Progenitor cell of endocrine pancreas (in vitro differentiated cells): ENCODE measurements at places on chromosomes 6 and 20. TPM values are rescaled to one million over a fixed set of nuclear protein-coding genes. Genes with fewer than 3 reads are reported as not detected.

Gene PTPRK
- 86.2 and 93.7 TPM in 2 replicates for total RNA-seq

DNA sequence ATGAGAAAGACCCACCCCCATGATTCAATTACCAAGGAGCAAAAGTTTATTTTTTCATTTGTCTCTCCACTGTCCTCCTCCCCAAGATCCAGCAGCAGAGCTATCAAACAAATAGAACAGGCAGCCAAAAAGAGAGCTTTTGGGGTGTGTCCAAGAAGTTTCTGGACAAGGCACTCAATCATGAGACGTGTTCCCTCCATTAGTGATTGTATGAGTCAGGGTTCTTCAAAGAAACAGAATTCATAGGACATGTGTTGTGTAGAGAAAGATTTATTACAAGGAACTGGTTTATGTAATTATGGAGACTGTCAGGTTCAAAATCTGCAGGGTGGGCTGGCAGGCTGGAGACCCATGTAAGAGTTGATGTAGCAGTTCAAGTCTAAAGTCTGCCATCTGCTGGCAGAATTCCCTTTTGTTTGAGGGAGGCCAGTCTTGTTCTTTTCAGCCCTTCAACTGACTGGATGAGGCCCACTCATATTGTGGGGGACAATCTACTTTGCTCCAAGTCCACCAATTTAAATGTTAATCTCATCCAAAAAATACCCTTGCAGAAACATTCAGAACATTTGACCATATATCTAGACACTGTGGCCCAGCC, 248.1 kb upstream of the OPRM1 start:
- H3K27ac ChIP-seq, result no peak overlapping the region
- no peaks in the 10 kb centered on the region for H3K36me3 ChIP-seq
- no peak for DNase-seq

DNA sequence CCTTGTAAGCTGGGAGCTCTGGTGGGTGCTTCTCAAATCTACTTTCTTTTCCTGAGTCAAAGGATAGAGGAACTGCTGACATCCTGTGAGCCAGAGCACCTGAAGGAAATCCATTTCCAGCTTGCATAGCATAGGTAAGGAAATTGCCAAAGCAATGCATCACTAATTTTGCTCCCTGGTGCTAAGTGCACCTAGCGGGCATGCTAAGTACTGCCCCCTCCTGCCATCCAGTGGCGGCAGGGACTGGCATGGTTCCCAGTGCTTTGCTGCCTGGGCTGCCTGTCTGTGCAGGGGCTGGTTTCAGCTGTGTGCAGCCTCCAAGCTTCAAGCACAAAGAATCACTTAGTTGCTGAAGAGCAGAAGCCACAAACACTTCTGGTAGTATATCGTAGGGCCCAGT, 63.9 kb downstream of the FARS2 start:
- no peak overlapping the region for H3K27ac ChIP-seq
- DNase-seq, result no peak
- H3K4me1 ChIP-seq, result no peaks in the 10 kb centered on the region
- no peak overlapping the region for H3K4me3 ChIP-seq
- peaks cover 20% of the 10 kb centered on the region for H3K36me3 ChIP-seq

- H3K4me1 ChIP-seq, result no peaks in the 10 kb centered on the region
- no peak overlapping the region for H3K4me3 ChIP-seq
- peaks cover 8% of the 10 kb centered on the region for H3K27me3 ChIP-seq
- no peaks in the 10 kb centered on the region for H3K36me3 ChIP-seq
- no peak for DNase-seq
These were observed 34.5 kb downstream of the ABRACL start for GRCh38 chr6:139062932-139063646.

DNA sequence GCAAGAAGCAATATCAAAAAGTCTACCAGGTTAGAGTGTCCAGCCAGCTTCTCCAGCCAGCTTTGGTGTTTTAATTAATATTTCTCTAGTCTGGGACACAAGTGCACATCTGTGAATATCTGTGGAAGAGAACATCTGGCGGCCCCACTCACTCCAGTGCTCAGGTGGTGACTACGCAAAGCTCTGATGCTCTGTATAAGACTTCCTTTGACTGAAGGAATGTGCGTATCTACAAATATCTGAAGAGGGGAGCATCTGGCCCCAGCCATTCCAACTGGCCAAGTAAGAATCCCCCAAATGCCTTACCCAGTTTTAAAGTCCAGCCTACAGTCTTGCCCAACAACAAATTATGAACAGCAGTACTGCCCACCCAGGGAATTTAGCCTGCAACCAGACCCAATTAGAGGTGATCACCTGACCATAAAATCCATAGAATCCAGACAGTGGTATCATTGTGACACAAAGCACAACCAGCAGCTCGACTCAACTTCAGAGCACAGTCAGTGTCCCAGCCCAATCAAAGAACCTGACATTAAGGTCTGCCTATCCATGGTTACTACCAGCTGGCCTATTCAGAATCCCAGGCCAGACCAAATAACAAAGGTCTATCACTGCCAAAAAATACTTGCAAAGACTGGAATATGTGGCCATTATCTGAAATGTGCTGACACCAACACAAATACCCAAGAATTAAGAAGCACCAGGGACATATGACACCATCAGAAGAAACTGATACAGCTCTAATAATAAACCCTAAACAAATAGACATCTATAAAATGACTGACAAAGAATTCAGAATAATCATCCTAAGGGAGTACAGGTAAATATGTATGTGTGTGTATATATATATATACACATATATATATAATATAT, 76.1 kb upstream of the MANEA start:
- no peak overlapping the region for H3K27ac ChIP-seq
- no peak for DNase-seq
- H3K4me3 ChIP-seq, result no peak overlapping the region
- H3K27me3 ChIP-seq, result no peaks in the 10 kb centered on the region
- H3K4me1 ChIP-seq, result no peaks in the 10 kb centered on the region
- H3K36me3 ChIP-seq, result no peaks in the 10 kb centered on the region

GRCh38 chr20:63098195-63098810, 91.5 kb upstream of the BHLHE23 start:
- H3K36me3 ChIP-seq, result no peaks in the 10 kb centered on the region
- DNase-seq, result no peak
- peaks cover 31% of the 10 kb centered on the region for H3K27me3 ChIP-seq
- H3K4me3 ChIP-seq, result no peak overlapping the region
- H3K4me1 ChIP-seq, result peaks cover 1% of the 10 kb centered on the region
- no peak overlapping the region for H3K27ac ChIP-seq

- H3K36me3 ChIP-seq, result peaks cover 3% of the 10 kb centered on the region
- H3K27ac ChIP-seq, result no peak overlapping the region
- DNase-seq, result no peak
- H3K27me3 ChIP-seq, result no peaks in the 10 kb centered on the region
These were observed 42.2 kb downstream of the SUN5 start for GRCh38 chr20:32962053-32962452.
